ENCODE measurements at places on chromosomes 13 and 19. TPM values are rescaled to one million over a fixed set of nuclear protein-coding genes. Genes with fewer than 3 reads are reported as not detected.

The PSPN gene
- 4.4 TPM for total RNA-seq

GRCh38 chr19:3494051-3494450 lies 6.4 kb downstream of the DOHH start:
- no peak for DNase-seq

- DNase-seq: no peak
Measured at GRCh38 chr13:50126263-50126992, 111.2 kb downstream of the KCNRG start.

GRCh38 chr13:101523154-101524131 lies 71.0 kb downstream of the ITGBL1 start:
- DNase-seq: no peak

The GPALPP1 gene
- total RNA-seq: 37.2 TPM

DNA sequence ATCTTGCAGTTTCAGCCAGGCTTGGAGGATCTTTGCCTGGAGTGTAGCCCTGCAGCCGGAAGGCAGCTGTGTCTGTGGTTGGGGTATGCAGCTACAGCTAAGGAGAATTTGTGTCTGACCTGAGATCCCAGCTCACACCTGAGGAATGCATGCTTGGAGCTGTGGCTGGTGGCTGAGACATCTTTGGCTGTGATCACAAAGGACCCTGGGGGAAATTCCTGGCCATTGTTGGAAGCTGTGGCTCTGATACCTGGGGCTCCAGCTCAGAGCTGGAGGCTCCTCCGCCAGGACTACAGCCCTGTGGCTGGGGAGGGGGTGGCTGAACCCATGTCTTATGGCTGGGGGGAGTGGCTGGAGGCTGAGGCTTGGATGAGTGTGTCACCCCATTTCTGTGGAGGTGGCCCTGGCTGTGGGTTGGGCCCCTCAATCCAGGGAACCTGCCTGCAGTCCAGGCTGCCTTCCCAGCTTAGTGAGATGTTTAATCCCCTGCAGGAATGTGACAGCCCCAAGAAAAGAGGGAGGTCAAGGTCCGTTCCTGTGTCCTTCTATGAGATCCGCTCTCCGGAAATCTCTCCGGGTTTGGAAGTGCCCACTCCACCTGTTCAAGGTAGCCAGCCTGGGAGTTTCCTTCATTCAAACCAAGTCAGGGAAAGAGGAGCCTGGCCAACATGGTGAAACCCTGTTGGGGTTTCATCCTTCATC lies 27.6 kb downstream of the ARHGEF18 start:
- no peak for DNase-seq

Data from neural crest cell (in vitro differentiated cells).